ENCODE measurements at places on chromosomes 5 and 9. TPM values are rescaled to one million over a fixed set of nuclear protein-coding genes. Genes with fewer than 3 reads are reported as not detected.

Gene SHOC1
- not detected for total RNA-seq

Gene ENHO
- 0.27 TPM for total RNA-seq

Gene NMUR2
- total RNA-seq = not detected

Gene CFAP157
- not detected for total RNA-seq

Gene GPBP1
- 84.6 TPM for total RNA-seq

Gene C5orf22
- total RNA-seq = 29.5 TPM

Gene FAM200C
- 0.68 TPM for total RNA-seq

Gene FER
- total RNA-seq = 9.1 TPM

Gene KIF24
- total RNA-seq = 6.5 TPM

Gene PDE6A
- not detected for total RNA-seq

Gene SNX24
- total RNA-seq = 1.0 TPM

Gene C5orf52
- total RNA-seq = not detected

Gene PPP2R2B
- 0.30 TPM for total RNA-seq

Gene HTR1A
- not detected for total RNA-seq

DNA sequence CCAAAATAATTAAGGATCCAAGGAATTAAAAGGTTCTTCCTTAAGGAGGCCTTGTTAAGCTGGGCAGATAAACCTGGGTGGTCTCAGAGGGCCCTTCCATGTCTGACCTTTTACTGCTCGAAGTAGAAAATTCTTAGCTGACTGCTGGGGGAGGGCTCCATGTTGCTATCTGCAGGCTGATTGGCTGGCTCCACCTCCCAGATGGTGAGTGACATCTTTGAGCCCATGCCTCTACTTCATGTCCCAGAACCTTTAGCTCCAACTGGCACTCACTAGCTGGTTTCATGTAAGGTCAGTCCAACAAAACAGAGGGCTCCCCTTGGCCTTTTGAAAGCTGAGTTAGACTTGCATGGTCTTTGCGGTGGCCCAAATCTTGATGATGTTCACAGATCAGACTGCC, 188.2 kb downstream of the PAX5 start:
- no peaks in the 10 kb centered on the region for H3K36me3 ChIP-seq
- no peak overlapping the region for H3K27ac ChIP-seq
- H3K27me3 ChIP-seq = no peaks in the 10 kb centered on the region
- no peaks in the 10 kb centered on the region for H3K4me1 ChIP-seq

GRCh38 chr9:129597355-129598088, 23.4 kb downstream of the C9orf50 start:
- peak overlapping the region; percentile 8 for H3K4me3 ChIP-seq
- peak; percentile 52 for DNase-seq
- H3K27me3 ChIP-seq = peaks cover 9% of the 10 kb centered on the region
- H3K4me1 ChIP-seq = peaks cover 20% of the 10 kb centered on the region
- no peaks in the 10 kb centered on the region for H3K36me3 ChIP-seq

- DNase-seq = no peak
- no peak overlapping the region for H3K4me3 ChIP-seq
- H3K4me1 ChIP-seq = no peaks in the 10 kb centered on the region
- H3K27ac ChIP-seq = no peak overlapping the region
Observed at GRCh38 chr5:180370861-180371641, 17.9 kb upstream of the GFPT2 start.

- no peak for DNase-seq
- peaks cover 12% of the 10 kb centered on the region for H3K27me3 ChIP-seq
- no peak overlapping the region for H3K27ac ChIP-seq
- H3K36me3 ChIP-seq = no peaks in the 10 kb centered on the region
Observed at GRCh38 chr5:83543898-83544297, 72.4 kb downstream of the VCAN start.

GRCh38 chr5:110815916-110816605, 77.3 kb downstream of the SLC25A46 start:
- DNase-seq = no peak
- no peaks in the 10 kb centered on the region for H3K36me3 ChIP-seq
- peaks cover 14% of the 10 kb centered on the region for H3K27me3 ChIP-seq
- H3K4me3 ChIP-seq = no peak overlapping the region

DNA sequence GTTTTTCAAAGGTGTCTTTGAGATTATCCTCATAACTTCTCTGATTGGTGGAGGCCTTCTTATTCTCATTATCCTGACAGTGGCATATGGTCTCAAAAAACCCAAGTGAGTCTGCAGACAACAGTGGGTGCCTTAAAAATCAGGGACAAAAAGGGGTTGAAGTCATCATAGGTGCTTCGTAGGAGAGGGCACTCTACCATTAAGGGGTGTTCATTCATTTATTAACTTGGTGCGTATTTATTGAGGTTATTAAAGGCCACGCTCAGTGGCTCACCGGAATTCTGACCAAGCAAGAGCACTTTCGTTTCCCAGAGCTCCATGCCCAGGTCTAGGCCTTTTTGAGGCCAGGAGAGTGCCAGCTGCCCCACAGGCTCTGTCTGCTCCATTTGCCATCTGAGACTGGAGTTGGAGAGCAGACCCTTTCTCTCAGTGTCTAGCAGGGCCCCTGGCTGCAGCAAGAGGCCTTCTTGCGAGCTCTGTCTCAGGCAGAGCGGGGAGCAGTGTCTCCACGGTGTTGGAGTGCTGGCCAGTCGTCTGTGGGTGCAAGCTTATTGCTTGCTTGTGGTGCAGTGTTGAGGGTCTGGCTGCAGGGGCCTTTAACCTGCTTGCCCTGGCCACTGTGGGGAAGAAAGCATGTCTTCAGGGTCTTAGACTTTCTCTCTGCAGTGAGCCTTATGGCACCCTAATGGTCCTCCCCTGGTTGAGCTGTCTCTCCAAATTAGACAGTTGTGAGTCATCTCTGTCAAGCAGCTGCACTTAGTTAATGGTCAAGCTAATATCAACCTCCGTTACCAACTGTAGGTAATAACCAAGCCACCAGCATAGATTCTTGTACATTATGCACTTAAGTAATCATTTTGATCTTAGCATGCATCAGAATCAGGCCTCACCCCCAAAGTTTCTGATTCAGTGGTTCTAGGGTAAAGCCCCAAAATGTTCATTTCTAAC, 62.6 kb downstream of the IL31RA start:
- H3K4me3 ChIP-seq = no peak overlapping the region
- no peak for DNase-seq
- no peaks in the 10 kb centered on the region for H3K36me3 ChIP-seq
- H3K4me1 ChIP-seq = peaks cover 8% of the 10 kb centered on the region
- no peak overlapping the region for H3K27ac ChIP-seq

DNA sequence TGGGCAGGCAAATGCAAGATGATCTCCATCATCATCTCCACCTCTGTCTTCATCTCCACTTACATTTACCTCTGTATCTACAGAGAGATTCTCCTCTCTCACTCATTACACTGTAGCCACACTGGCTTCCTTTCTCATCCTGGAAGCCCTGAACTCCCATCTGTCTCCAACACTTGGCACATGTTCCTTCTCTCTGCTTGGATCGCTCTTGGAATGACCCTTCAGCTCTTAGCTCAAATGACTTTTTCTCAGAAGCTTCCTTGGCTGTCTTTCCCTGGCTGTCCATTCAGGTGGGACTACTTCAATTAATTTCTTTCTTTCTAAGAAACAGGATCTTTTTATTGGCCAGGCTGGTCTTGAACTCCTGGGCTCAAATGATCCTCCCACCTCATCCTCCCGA, 120.0 kb upstream of the KLF4 start:
- peaks cover 7% of the 10 kb centered on the region for H3K27me3 ChIP-seq
- no peaks in the 10 kb centered on the region for H3K36me3 ChIP-seq
- H3K4me1 ChIP-seq = no peaks in the 10 kb centered on the region

DNA sequence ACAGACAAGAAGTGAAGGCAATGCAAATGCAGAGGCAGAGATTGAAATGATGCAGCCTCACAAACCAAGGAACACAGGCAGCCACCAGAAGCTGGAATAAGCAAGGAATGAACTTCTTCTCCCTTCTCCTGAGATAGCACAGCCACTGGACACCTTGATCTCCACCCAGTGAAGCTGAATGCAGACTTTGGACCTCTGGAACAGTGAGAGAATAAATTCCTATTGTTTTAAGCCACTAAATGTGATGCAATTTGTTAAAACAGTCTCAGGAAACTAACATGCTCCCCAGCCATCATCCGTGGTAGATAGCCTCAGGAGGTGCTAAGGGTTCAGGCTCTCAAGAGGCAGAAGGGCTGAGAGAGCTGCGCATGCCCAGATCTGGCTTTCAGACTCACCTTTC, 512.2 kb upstream of the ZNF608 start:
- H3K27me3 ChIP-seq = no peaks in the 10 kb centered on the region
- no peak overlapping the region for H3K4me3 ChIP-seq
- H3K4me1 ChIP-seq = no peaks in the 10 kb centered on the region
- H3K36me3 ChIP-seq = no peaks in the 10 kb centered on the region
- no peak overlapping the region for H3K27ac ChIP-seq

- no peak overlapping the region for H3K4me3 ChIP-seq
- no peak for DNase-seq
- H3K36me3 ChIP-seq = no peaks in the 10 kb centered on the region
- no peaks in the 10 kb centered on the region for H3K27me3 ChIP-seq
- no peak overlapping the region for H3K27ac ChIP-seq
Observed at GRCh38 chr9:82034956-82035731, 46.6 kb downstream of the SPATA31D1 start.

- no peaks in the 10 kb centered on the region for H3K36me3 ChIP-seq
- DNase-seq = no peak
- H3K27me3 ChIP-seq = peaks cover 8% of the 10 kb centered on the region
- no peak overlapping the region for H3K4me3 ChIP-seq
Observed at GRCh38 chr5:32503261-32503660, 58.7 kb upstream of the ZFR start.

GRCh38 chr5:132640613-132641012, 17.4 kb upstream of the IL13 start:
- H3K36me3 ChIP-seq = peaks cover 58% of the 10 kb centered on the region
- DNase-seq = no peak
- peak overlapping the region; percentile 92 for H3K27ac ChIP-seq

DNA sequence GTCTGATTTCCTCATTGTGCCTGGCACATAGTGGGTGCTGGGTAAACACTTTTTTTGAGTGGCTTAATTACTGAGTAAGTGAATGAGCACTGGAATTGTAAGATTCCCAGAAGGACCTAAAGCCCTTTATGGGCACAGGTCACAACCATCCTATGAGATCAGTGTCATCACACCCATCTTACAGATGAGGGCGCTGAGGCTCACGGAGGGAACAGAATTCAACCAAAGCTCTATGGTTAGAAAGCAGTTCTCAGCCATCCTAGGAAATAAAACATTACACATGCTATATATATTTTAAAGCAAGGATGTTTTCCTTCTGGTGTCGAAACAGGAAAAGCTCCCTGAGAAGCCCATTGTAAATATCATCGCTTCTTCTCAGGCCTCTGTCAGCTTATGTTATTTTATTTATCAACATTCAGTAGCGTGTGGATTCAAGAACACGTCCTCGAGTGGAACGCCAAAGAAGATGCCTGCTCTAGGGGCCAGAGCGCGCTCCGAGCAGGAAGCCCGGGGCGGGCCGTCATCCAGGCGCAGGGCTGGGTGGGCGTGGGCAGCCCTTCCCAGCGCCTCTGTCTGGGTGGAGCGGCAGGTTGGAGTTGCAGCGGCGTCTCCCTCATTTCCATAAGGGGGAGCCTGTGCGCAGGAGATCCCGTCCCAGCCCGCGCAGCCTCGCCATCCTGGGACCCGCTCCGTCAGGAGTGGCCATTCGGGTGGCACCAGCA, 155.8 kb upstream of the SMIM23 start:
- no peaks in the 10 kb centered on the region for H3K4me1 ChIP-seq
- H3K4me3 ChIP-seq = no peak overlapping the region
- H3K36me3 ChIP-seq = no peaks in the 10 kb centered on the region
- H3K27me3 ChIP-seq = peaks cover 52% of the 10 kb centered on the region
- peak; percentile 31 for DNase-seq

- H3K4me3 ChIP-seq = no peak overlapping the region
- no peak overlapping the region for H3K27ac ChIP-seq
Observed at GRCh38 chr5:133256276-133256675, 204.5 kb downstream of the HSPA4 start.

DNA sequence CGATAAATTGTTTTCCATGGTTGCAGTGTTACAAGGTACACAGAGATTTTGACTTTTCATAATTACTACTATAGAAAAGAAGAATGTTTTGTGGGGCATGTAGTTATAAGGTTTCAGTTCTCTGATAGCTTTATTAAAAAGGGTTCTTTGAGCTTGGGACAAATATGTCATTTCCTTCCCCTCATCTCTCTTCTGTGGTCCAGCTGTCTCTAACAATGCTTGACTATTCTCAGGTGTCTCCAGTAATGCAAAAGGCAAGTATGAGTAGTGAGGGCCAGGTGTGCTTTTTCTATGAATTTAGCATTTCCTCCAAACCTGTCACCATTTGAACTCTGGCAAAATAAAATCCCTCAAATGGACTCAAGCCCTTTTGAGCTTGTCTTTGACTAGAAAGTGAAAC, 84.3 kb downstream of the SLF1 start:
- H3K36me3 ChIP-seq = peaks cover 4% of the 10 kb centered on the region
- H3K4me3 ChIP-seq = no peak overlapping the region
- peaks cover 8% of the 10 kb centered on the region for H3K4me1 ChIP-seq

GRCh38 chr5:19001539-19001938, 986.5 kb downstream of the CDH18 start:
- H3K4me1 ChIP-seq = no peaks in the 10 kb centered on the region
- no peak for DNase-seq
- H3K27me3 ChIP-seq = no peaks in the 10 kb centered on the region
- no peak overlapping the region for H3K4me3 ChIP-seq
- no peak overlapping the region for H3K27ac ChIP-seq

DNA sequence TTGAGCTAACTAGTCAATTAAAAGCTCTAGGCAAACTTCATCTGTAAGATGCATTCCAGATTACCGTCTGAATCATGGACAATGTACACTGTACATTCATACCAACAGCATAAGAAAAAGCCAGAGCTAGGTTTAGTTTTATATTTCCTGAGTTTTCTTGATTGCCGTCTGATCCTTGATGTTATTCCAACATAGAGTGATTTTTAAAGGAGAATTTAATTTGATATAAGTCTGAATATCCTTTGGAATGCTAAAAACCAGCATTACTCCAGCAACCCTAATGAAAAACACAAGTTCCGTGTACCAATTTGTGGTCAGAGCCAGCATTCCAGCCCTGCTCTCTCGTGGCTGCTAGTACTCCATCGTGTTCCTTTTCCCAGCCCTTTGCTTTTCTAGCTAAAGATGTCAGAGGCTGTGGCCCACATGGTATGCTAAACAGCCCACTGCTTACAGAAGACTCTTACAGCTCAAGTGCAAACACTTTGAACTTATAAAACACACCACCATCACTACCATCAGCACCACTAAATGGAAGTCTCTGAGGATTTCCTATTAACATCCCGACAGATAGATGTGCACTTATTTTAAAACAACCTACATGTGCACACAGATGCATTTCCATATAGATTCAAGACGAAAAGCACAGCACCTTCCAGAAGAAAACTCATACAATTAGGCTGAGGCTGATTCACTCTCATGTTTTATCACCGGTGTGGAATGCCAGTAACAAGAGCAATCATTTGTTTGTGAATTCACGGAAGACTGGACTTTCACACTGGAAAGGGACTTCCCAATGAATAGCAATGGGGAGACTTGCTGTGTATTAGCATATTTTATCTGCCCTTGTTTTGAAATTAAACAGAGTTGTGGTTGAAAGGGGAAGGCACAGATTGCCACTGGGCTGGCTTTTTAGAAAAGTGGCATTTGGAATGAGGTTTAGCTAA, 246.9 kb upstream of the GAS1 start:
- H3K27me3 ChIP-seq = peaks cover 37% of the 10 kb centered on the region
- H3K4me3 ChIP-seq = no peak overlapping the region
- no peaks in the 10 kb centered on the region for H3K36me3 ChIP-seq
- peaks cover 2% of the 10 kb centered on the region for H3K4me1 ChIP-seq

All from activated naive CD8-positive, alpha-beta T cell treated with anti-CD3 and anti-CD28 coated beads for 36 hours (primary cell).